ENCODE measurements at places on chromosomes 3 and 15.
A peak's percentile ranks its signal among the peaks of the same experiment; 100 is the strongest.

DNA sequence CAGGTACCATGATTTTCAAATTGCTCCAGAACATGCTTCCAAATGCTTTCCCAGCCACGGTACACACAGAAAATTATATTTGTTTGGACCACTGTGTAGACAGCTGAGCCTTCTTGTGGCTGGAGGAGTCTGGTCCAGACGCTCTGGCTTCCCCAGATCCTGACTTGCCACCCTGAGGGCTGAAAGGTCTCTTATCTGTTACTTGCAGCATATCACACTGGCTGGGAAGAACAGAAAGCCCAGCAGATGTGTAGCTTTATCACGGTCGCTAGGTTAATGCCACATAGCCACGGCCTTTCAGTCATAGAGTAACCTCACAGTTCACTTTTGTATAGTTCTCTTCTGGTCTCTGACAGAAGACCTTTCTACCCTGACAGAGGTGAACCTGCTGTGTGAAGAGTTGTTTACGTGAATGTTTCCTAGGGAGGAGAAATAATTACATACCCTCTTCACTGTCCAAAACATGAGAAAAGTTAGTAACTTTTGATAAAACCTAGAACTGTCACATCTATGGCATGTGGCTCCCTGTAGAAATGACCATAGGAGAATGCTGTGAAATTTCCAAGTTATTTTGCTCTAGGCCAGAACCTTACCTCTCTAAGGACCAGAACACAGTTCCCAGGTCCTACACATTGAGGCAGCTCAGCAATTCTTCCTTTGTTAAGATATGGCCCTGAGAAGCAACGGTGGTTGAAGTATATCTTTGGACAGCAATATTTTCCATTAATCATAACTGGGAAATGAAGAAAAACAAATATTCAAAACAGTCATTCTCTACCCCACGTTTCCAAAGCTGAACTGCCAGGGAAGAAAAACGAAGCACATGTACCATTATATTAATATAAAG is 15.8 kb upstream of the STIMATE start:
- no peak for DNase-seq

- DNase-seq: no peak
These were observed 7.6 kb downstream of the SI start for GRCh38 chr3:165070682-165071081.

- DNase-seq: peak; percentile 2
These were observed 16.0 kb upstream of the EID1 start for GRCh38 chr15:48861813-48862431.

DNA sequence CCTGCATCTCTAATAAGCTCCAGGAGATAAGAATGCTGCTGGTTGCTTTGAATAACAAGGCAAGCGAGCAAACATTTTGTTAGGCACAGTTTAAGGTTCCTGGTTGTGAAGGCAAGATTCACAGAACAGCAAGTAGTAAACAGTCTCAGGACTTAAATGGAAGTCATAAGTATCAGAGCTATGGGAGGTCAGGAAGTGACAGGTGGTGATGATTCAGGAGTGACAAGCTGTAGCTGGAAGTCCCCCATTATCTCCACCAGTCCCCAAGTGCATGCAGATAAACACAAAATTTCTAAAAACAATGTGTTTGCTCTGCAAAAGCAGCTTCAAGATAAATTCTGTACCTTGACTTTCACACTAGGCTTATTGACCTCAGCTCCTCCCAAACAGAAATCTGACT is 3.3 kb downstream of the FETUB start:
- no peak for DNase-seq
